ENCODE measurements at places on chromosomes 6 and 20.

GRCh38 chr6:131947986-131948661 is 3.0 kb downstream of the CCN2 start:
- DNase-seq, result no peak

GRCh38 chr20:29878777-29879442 is 1378.6 kb upstream of the DEFB115 start:
- DNase-seq, result no peak

- DNase-seq, result no peak
Observed at GRCh38 chr20:20734475-20734948, 22.1 kb upstream of the RALGAPA2 start.

GRCh38 chr6:24666097-24666640 is 530 bp downstream of the TDP2 start:
- DNase-seq, result no peak

DNA sequence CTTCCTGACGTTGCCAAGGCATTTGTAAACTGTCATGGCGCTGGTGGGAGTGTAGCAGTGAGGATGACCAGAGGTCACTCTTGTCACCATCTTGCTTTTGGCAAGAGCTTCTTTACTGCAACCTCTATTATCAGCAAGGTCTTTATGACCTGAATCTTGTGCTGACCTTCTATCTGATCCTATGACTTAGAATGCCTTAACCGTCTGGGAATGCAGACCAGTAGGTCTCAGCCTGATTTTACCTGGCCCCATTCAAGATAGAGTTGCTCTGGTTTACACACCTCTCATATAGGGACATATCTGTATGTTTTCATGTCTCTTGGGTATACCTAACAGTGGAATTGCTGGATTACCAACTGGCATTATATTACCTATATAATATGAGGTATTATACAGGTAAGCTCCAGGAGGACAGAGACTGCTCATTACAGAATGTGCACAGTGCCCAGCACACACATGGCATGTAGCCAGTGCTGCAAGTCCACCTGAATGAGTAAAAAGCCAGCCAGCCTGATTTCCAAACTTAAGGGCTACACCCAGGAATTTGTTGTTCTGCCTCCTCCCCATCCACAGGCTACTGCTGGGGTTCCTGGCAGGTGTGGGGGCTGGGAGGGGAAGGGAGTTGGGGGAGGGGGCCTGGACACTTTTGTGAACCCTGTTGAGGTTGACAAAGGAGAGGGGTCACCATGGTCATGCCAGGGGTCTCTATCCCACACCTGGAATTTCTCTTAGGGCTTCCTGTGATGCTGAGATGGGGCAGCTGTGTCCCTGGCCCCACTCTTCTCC is 35.2 kb upstream of the BLCAP start:
- DNase-seq, result no peak

GRCh38 chr6:98831057-98831958 is 3.1 kb upstream of the POU3F2 start:
- DNase-seq, result no peak

- DNase-seq, result no peak
Observed at GRCh38 chr6:1871724-1872315, 262.1 kb downstream of the FOXC1 start.

GRCh38 chr20:25654487-25654886 is 30.7 kb upstream of the NANP start:
- no peak for DNase-seq

DNA sequence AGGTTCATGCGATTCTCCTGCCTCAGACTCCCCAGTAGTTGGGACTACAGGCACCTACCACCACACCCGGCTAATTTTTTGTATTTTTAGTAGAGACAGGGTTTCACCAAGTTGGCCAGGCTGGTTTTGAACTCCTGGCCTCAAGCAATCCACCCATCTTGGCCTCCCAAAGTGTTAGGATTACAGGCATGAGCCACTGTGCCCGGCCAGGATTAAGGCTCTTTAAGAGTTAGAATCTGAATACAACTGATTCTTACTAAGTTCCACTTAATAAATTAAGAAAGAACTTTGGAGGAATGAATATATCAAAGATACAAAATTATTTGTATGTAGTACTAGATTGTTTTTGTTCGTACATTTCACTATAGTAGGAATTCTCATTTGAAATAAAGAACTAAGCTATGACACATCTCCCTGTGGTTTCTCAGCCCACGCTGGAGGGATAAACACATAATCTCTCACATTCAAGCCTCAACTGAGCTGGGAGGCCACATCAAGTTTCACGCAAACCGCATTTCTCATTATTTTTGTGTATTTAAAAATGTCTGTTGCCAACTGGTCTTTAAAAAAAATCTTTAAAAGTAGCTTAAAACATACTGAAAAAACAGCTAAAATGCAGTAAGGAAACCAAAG is 34.2 kb downstream of the DTNBP1 start:
- DNase-seq, result no peak

DNA sequence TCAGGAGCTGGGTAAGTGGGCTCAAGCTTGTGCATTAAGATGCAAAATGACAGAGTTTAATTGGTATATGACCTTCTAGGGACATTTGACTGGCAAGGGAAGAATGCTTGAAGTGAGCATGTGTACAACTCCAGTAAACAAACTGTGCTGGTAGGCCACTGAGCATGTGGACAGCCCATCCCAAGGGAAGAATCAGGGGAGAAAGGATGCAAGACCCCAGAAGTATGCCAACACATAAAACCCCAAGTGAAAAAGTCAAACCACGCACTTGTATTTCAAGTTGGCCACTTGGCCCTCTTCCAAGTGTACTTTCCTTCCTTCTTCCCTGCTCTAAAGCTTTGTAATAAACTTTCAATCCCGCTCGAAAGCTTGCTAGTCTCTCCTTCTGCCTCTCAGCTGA is 10.4 kb upstream of the THBD start:
- DNase-seq, result no peak

DNA sequence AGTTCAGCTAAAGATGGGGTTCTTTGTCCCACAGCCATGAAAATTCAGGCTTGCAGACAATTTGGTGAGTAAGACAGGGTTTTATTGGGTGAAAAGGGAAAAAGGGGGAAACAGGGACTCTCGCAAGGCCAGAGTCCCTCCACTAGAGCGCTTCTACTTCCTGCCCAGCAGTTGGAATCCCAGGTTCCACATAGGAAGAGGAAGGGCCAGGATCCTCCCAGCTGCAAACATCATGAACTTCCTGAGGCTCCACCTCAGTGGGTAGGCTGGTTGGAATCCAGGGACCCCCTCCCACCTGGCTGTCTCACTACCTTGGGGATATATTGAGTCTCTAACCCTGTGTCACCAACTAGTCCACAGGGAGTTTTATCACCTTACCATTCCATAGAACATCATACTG is 39.5 kb upstream of the PRSS16 start:
- no peak for DNase-seq

DNA sequence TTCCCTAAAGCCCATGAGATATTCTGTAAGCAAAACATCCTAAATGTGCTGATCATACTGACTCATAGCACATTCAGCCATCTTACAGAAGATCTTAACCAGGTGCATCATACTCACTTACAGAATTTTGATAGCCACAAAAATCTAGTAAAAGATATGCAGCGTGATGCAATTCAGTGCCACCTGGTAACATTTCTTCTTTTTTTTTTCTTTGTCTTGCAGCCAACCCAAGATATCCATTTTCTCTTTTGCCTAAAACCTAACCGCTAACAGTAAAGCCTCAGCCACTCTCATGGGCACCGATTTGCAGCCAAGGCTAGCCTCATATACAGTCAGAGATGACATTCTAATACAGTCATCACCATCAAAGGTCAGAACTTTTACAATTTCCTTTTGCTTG is 293.3 kb downstream of the HACE1 start:
- no peak for DNase-seq

DNA sequence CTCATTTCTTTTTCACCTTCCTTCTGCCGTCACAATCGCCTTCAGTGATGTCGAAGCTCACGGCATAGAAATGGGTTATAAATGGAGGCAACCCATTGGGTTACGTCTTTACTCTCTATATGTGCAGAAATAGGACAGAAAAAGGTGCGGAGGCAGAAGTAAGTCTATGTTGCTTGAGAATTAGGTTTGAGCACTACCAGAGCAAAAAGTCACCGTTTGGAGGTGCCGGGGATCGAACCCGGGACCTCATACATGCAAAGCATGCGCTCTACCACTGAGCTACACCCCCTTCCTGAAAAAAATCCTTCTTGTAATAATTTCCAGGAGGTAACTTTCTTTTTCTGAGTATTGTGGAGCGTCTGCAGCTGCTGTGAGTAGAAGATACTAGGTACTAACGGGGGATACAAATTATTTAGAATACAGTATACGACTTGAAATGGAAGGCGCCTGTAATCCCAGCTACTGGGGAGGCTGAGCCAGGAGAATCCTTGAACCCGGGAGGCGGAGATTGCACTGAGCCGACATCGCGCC is 134.2 kb downstream of the TRIM27 start:
- no peak for DNase-seq

- no peak for DNase-seq
Observed at GRCh38 chr6:119482850-119483285, 133.3 kb upstream of the MAN1A1 start.
